ENCODE measurements at places on chromosomes 5 and 9.

GRCh38 chr5:11814373-11814772 lies 89.9 kb downstream of the CTNND2 start:
- DNase-seq: no peak

- no peak for DNase-seq
Observed at GRCh38 chr9:77883133-77883532, 148.5 kb downstream of the GNAQ start.

DNA sequence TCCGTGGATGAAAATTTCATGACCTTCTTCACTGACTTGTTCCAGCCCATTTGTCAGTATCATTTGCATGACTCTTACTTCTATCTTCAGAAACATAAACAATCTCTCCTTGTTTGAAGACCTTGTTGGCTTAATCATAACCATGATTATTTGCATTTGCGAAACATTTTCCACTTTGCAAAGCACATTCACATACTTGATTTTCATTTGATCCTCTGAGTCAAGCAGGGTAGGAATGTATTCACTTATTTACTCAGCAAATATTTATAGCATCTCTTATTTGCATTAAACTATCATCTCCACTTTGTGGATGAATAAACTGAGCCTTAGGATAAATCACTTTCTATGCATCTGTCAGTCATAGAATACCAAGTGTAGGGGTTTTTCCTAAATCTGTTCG lies 343.0 kb upstream of the SGCD start:
- no peak for DNase-seq

- DNase-seq: no peak
Observed at GRCh38 chr5:157283434-157283833, 17.5 kb downstream of the CYFIP2 start.

DNA sequence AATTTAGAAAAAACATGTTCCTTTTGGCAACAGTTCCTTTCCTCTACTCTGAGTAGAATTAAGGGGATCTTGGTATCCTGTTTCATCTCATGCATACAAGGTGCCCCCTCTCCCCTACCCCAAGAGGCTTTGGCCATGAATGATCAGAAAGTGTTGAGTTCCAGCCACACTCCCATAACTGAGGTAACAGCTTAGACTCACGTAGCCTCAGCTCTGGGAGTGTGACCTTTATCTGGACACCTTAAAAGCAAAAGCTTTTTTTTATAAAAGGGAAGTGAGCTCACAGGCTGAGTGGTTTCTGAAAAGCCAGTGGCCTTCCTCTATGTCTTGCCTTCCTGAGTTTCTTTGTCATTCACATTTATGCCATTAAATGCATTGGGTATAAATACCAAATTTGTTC lies 900 bp upstream of the HAVCR2 start:
- DNase-seq: no peak

- no peak for DNase-seq
Observed at GRCh38 chr9:98105006-98105405, 14.0 kb downstream of the TRIM14 start.

GRCh38 chr5:35815089-35815936 lies 41.4 kb upstream of the IL7R start:
- DNase-seq: no peak

DNA sequence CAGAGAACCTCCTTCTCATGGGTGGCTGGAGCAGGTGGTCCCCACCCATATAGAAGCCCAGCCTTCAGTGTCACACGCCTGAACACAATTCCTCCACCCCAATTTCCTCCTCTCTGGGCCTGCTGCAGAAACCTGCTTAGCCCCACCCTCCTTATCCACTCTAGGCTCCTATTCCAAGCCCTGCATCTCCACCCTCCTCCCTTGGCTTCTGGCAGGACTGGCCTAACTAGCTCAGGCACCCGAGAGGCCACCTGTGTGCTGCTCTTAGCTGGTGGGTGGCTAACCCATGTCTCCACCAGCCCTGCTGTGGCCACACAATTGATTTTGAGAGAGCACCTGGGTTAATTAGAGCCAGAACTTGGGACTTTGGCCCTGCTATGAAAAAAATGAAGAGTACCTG lies 77.3 kb upstream of the ATP10B start:
- no peak for DNase-seq

GRCh38 chr5:3518051-3518450 lies 77.6 kb upstream of the IRX1 start:
- DNase-seq: no peak

- no peak for DNase-seq
Observed at GRCh38 chr9:125418404-125418803, 156.8 kb downstream of the GAPVD1 start.

DNA sequence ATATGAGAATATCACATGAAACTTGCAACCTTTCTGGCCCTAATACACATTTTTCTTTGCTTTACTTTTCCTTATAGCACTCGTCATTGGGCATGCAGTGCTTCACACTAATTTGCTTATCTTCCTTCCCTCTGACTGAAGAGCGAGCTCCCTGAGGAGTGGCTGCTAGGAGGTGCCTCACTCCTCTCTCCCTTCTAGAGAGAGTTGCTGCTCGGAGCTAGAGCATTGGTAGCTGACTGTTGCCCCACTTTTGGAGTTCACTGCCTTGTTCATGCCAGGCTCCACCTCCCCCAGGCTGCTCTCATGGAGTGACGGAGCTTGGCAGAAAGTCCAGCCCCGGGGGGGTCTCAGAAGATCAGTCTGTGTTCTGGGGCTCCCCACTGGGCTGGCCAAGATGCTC lies 413.2 kb downstream of the MED10 start:
- DNase-seq: no peak
